ENCODE measurements at places on chromosomes 2 and 18. TPM values are rescaled to one million over a fixed set of nuclear protein-coding genes. Genes with fewer than 3 reads are reported as not detected.

Gene COL4A3
- total RNA-seq = 1.1 TPM

Gene CPS1
- 6.2 TPM for total RNA-seq

Gene LRRC30
- not detected for total RNA-seq

Gene MMADHC
- 87.8 TPM for total RNA-seq

Gene DBI
- total RNA-seq = 406 TPM

Gene CCDC74B
- total RNA-seq = 7.5 TPM

Gene ITPRIPL1
- total RNA-seq = not detected

Gene PLGLB2
- 0.16 TPM for total RNA-seq

Gene DNAJC5G
- total RNA-seq = not detected

Gene CCDC85A
- 0.10 TPM for total RNA-seq

Gene RGPD4
- 0.08 TPM for total RNA-seq

Gene IL1R1
- 25.3 TPM for total RNA-seq

Gene PIK3C3
- 24.7 TPM for total RNA-seq

Gene RFX8
- total RNA-seq = not detected

Gene ABCB11
- total RNA-seq = not detected

Gene ABCG5
- not detected for total RNA-seq
